Hair follicle dermal papilla cell (primary cell): ENCODE measurements at places on chromosomes 7 and 10. TPM values are rescaled to one million over a fixed set of nuclear protein-coding genes. Genes with fewer than 3 reads are reported as not detected.

The TIMM23 gene
- 52.2 and 69.6 TPM in 2 replicates for total RNA-seq

The ZNF727 gene
- total RNA-seq: 0.24 and 0.32 TPM in 2 replicates

The FAM25G gene
- not detected in 2 replicates for total RNA-seq

The TRIM50 gene
- not detected in 2 replicates for total RNA-seq

The C10orf120 gene
- total RNA-seq: not detected in 2 replicates

The KIAA1549 gene
- 3.0 and 3.6 TPM in 2 replicates for total RNA-seq

The TMEM140 gene
- 3.1 and 4.7 TPM in 2 replicates for total RNA-seq

The NPC1L1 gene
- not detected in 2 replicates for total RNA-seq

The LIPF gene
- total RNA-seq: not detected in 2 replicates

The SNX10 gene
- total RNA-seq: not detected in 2 replicates

The DYDC2 gene
- total RNA-seq: not detected in 2 replicates

The LRRD1 gene
- 0.16 TPM in 1 of 2 replicates, not detected in the other for total RNA-seq

The PEX1 gene
- 15.3 and 16.4 TPM in 2 replicates for total RNA-seq

The TAC1 gene
- not detected in 2 replicates for total RNA-seq

The SYNPO2L gene
- total RNA-seq: under 0.01 TPM in 1 of 2 replicates, not detected in the other

The HOXA4 gene
- not detected in 2 replicates for total RNA-seq

The SLC29A4 gene
- 1.3 and 1.5 TPM in 2 replicates for total RNA-seq

The TCERG1L gene
- not detected in 2 replicates for total RNA-seq

The MUC12 gene
- total RNA-seq: under 0.01 TPM in 1 of 2 replicates, not detected in the other

The PNLIP gene
- total RNA-seq: not detected in 2 replicates

The MAGI2 gene
- 13.8 and 21.7 TPM in 2 replicates for total RNA-seq

The TMEM176A gene
- total RNA-seq: 0.12 and 13.8 TPM in 2 replicates
